ENCODE measurements at places on chromosomes 2 and 18.

GRCh38 chr2:174014011-174014698 lies 49.0 kb upstream of the SP3 start:
- no peak for DNase-seq

DNA sequence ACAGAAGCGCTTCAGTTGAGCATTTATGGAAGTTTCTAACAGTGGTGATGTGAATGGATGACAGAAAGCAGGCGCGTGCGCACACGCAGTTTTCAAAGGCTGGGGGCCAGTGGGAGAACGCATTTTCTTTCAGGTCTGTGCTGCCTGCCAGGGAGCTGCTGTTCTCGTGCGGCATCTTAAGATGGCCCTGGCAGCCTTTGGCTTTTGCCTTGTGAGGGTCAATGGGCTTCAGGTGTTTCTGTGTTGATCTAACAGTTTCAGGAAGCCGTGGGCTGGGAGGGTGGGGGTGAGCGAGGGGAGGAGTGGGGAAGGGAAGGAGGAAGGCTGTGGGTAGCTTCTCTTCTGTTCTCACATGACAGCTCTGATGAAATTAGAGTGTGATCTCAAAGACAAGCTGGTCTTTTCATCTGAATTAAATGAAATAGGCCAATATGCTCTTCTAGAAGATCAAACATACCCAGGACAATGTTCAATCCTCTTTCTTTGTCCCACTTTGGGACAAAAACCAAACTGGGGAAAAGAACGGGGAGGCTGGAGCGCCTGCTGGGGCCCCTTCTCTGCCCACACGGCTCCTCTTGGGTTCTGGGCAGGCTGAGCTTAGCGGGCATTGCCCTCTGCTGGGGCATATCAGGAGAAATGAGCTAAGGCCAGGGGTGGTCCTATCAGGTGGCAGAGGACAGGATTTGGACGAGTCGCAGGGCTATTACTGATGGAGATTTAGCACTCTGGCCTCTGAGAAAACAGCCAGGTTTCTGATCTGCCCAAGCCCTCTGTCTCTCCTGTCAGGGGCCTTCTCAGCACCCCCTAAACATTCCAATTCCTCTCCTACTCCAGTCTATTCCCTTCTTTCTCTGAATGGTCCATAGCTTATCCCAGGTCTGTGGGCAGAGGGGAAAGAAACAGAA lies 126.2 kb upstream of the LGALSL start:
- DNase-seq: peak; percentile 42

- no peak for DNase-seq
These were observed 34.0 kb downstream of the LBH start for GRCh38 chr2:30265052-30266015.

DNA sequence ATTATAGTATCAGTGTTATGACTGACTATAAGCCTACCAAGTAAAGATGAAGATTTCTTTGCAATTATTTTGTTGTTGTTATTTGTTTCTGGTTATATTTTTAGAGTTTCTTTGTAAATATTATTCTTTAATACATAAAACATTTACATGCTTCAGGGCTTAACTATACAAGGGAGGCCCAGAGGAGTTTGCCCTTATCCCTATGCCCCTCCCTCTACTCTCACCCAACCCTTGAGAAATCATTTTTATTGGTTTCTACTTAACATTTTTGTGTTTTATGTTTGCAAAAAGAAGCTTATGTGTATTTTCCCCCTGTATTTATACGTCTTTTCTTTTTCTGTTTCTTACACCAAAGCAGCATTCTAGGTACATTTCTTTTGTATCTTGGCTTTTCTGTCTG lies 30.5 kb downstream of the MRPS9 start:
- no peak for DNase-seq

DNA sequence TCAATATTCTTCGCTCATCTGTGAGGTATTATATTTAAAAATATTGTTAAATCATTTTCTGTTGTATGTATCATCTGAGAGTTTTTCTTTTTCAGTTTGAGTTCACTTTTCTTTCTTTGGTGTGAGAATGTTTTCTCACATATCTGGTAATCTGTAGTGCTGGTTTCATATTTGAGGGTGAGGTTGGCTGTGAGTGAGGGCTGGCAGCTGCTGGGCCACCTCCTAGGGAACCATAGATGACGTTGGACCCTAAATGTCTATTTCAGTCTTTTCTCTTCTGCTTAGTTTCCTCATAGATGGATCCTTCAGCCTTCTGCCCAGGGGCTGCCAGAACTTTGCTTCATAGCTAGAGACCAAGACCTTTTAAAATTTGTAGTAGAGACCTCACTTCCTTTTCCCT lies 33.5 kb downstream of the MGAT5 start:
- no peak for DNase-seq

- DNase-seq: peak; percentile 11
These were observed 95.4 kb downstream of the HNMT start for GRCh38 chr2:138059487-138060300.

GRCh38 chr2:229446350-229446749 lies 175.3 kb upstream of the PID1 start:
- DNase-seq: no peak

- DNase-seq: peak; percentile 61
These were observed 26.7 kb downstream of the POLR1A start for GRCh38 chr2:86078774-86079545.

DNA sequence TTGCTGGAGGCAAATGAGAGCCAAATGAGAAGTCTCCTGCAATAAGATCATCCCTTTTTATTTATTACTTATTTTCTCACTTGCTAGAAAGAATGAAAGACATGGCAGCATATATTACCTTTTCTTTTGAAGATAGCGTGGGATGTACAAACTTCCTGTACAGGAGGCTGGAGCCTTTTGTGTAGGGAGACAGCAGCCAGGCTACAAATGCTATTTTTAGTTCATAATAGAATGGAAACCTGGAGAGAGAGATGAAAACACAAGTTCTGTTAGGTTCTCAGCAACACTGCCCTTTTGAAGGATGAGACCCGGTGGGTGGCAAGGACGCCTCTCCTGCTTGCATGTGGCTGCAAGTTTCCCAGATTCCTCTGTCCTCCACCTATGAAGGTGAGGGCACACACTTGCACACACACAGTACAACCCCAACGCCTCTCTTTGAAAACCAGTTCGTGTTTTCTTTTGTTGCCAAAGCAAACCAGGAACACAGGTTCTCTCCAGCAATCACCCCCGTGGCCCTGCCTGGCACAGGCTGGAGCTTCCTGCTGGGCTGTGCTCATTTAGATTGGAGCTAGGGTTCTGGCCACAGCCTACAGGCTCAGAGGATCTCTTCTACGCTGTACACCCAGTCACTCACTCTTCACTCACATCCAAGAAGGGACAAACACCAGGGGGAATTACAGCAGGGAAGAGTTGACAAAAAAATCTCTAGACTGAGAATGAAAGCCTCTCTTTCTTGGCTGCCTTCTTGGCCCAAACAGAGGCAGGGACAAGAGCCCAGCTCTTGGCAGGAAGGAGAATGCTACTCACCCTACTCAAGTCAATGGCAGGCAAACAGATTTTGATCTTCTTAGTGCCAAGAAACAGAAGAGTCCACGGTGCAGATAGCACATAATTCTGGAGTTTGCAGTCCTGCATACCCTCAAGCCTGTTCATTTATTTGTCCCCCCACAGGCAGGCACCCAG lies 55.6 kb downstream of the MRPL35 start:
- DNase-seq: no peak

- DNase-seq: peak; percentile 99
These were observed 200.5 kb downstream of the ACKR3 start for GRCh38 chr2:236769981-236770671.

DNA sequence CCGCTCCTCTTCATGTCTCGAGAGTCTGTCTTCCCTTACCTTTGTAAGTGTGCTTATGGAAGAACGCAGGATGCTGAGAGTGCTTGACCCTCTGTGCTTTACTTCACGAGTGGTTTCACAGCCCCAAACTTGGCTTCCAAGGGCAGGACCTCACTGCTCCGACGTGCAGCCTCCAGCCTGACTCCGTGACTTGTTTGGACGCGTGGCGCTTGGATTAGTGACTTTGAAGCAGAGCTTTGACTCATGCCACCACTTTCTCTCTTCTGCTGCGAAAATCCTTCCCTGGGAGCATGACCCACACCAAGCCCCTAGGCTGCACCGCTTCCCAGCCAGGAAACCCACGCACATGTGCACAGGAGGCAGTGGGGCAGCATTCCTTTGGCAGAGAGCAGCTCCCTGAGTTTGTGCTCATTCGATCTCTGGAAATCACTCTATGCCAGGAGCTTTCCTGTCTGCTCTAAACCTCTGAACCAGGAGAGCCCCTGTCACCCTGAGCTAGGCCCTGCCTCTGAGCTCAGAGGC lies 207.8 kb upstream of the HS6ST1 start:
- DNase-seq: no peak

DNA sequence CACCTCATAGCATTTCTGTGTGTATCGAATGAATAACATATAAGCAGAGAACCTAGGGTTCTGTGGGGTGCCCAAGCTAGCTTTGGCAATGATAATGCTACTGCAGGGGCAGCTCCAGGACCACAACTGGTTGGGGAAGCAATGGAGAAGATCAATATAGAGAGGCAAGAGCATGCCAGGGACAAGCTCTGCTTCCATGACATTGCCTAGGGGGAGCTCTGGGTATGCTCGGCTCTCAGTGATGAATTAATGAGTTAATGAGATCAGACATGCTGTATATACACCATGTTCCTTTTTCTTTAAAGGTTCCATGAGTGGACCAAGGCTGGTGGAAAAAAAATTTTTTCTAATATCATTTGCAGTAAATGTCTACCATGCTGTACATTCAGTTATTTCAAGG lies 618.4 kb downstream of the BCL11A start:
- DNase-seq: no peak

DNA sequence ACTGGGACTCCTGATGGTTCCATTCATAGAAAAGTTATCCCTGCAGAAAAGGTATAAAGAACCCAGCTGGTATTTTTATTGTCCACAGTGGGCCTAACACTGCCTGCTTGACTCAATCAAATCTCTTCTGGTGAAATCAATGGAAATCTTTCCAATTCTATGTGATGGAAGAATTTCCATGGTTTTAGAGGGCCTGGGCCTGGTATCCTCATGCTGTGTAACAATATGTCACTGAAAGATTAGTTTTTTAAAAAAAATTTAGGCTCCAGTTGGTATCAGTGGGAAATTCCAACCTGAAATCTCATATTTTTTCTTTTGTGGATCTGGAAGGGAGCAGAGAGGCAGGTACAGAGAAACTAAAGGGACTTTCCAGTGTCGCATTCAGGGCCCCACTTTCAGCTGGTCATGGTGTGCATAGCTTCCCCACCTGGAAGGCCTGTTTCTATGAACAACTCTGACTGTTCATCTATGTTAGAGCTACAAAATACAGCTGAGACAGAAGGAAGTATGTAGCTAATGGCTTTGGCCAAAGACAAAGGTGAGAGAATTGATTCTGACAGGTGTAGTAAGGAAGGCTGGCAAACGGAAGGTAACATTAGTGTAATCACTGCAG lies 20.9 kb downstream of the NEB start:
- DNase-seq: no peak

DNA sequence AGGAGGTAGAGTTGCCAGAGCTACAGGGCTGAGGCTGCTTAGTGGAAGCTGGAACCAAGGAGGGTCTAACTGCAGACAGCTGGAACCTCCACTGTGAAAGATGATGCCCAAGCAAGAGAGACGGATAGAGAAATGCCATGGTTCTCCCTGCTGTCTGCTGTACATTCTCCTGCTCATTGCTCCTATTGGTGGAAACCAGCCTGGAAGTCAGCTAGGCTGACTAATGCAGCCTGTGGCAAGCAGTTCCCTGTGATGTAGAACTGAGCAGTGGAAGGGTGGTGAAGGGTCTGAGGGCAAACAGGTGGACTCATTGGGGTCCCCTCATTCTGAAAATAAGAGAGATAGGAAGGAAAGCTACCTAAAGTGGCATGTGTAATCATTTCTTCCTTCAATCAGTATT lies 563.6 kb downstream of the SLC4A3 start:
- DNase-seq: peak; percentile 51

DNA sequence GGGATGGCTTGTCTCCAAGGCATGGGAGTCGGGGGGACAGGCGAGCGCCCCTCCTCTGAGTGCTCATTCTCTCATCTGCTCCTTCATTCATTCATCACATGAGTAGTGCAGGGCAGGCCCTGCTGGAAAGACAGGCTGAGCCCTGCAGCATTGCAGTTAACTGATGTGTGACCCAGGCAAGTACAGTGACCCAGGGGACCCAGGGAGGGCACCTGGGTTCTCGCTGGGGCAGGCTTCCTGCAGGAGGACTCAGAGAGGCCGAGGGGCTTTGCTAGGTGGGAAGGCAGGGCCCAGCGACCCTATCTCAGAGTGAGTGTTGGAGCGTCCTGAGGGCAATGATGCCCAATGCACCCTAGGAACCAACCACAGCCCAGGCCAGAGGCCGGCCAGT lies 30.6 kb downstream of the HJURP start:
- DNase-seq: no peak

- DNase-seq: no peak
These were observed 13.1 kb upstream of the CRACDL start for GRCh38 chr2:98948956-98949739.

- DNase-seq: peak; percentile 17
These were observed 173.7 kb upstream of the HNRNPA3 start for GRCh38 chr2:177038787-177039484.

DNA sequence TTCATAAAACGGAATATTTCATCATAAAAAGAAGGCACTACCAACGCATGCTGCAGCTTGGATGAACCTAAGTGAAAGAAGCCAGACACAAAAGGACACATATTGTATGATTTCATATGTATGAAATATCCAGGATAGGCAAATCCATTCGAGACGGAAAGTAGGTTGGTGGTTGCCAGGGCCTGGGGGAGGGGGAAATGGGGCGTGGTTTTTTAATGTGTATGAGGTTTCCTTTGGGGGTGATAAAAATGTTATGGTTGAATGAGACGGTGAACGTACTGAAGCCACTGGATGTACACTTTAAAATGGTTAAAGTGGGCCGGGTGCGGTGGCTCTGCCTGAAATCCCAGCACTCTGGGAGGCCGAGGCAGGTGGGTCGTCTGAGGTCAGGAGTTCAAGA lies 20.0 kb upstream of the SPATA3 start:
- DNase-seq: no peak

- DNase-seq: no peak
These were observed 38.0 kb downstream of the VSNL1 start for GRCh38 chr2:17578466-17578928.

DNA sequence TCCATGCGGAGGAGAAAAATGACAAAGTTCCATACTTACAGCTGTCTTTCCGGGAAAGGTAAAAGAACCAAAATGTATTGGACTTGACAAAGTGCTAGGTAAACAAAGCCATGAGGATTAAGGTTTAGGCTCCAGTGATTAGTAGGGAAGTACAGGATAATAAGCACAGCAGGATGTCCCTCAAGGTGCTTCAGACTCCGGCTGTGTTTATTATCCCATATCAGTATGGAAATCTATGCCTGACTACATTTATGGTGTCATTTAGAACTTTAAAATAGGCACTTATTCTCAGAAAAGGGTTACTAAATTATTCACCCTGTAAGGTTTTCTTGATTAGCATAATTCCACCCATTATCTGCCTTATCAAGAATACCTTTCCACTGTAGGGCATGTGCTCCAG lies 136.3 kb upstream of the CCDC68 start:
- DNase-seq: no peak

GRCh38 chr18:11809895-11810294 lies 41.3 kb upstream of the CHMP1B start:
- no peak for DNase-seq

GRCh38 chr2:96832754-96833507 lies 10.9 kb downstream of the ANKRD23 start:
- DNase-seq: no peak

GRCh38 chr18:74149878-74150277 lies 1.6 kb downstream of the TIMM21 start:
- DNase-seq: no peak

GRCh38 chr2:8215982-8216381 lies 465.9 kb upstream of the ID2 start:
- DNase-seq: peak; percentile 26

- peak; percentile 14 for DNase-seq
These were observed 254.8 kb downstream of the GLI2 start for GRCh38 chr2:120990451-120990871.
